ENCODE measurements at places on chromosomes 16 and 17.

- peak; percentile 59 for DNase-seq
These were observed 3.9 kb downstream of the RSAD1 start for GRCh38 chr17:50482516-50482915.

DNA sequence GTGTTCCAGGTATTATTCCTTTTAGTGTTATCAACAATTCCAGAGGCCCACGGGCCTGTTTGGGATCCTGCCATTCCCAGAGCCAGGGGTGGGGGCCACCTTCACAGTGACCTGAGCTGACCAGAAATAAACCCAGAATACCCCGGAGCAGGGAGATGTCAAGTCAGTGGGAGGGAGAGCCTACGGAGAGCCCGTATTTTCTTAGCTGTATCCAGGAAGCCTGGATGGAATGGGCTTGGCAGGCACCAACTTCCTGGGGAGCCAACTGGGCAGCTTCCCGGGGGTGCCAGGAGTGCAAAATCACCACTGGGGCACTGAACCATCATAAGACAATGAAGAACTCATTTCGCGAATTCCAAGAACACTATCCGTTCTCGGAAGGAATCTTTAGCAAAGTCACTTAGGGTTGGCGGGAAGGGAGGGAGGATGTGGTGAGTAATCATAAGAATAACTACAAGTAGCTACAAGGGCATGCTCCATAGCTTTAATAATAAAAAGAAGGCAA, 13.2 kb upstream of the MRTFB start:
- no peak for DNase-seq

DNA sequence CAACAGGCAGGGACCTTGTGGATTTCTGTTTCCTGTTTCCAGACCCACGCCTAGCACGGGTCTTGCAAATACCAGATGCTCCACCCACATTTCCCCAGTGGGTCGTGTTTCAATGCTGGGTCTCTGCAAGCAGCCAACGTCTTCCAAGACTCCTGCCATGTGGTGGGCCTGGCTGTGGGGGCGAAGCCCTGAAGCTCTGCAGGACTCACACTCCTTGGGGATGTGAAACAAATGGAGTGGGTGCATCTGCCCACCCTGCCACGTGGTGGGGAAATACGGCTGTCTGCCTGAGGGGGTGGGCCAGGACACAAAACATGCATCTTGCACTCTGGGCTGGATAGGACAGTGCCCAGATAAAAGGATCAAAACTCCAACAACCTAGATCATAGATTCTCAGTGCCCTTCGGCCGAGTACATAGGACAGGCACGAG, 32.6 kb downstream of the FA2H start:
- DNase-seq = no peak

GRCh38 chr17:75155191-75155601, 884 bp upstream of the JPT1 start:
- no peak for DNase-seq

DNA sequence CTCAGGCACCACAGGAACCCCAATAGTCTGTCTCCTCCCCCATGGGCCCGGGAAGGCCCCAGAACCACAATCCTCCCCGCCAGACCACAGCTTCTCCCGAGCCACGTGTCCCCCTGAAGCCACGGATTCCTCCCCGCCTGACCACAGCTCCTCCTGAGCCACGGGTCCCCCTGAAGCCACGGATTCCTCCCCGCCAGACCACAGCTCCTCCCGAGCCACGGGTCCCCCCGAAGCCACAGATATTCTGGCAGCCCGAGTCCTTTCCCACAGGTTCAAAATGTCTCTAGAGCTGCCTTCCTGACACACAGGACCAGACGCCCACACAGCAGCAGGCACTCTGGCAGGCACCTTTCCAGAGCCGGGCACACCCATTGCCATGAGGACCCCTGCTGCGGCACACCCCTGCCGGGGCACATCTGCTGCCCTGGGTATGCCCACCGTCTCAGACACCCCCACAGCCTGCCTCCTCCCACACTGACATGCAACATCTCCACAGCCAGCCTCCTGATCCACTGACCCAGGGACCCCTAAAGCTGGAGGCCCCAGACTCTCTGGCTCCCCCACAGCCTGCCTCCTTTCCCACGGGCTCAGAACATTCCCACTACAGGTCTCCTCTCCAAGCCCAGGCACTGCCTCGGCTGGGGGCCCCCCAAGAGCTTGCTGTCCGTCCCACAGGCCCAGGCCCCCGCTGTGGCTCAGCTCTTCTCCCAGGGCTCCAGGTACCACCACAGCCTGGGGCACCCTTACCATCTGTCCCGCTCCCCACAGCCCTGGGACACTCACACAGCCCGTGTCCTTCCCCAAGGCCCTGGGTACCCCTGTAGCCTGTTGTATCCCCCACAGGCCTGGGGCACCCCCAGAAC, 2.2 kb downstream of the KIAA0753 start:
- no peak for DNase-seq

DNA sequence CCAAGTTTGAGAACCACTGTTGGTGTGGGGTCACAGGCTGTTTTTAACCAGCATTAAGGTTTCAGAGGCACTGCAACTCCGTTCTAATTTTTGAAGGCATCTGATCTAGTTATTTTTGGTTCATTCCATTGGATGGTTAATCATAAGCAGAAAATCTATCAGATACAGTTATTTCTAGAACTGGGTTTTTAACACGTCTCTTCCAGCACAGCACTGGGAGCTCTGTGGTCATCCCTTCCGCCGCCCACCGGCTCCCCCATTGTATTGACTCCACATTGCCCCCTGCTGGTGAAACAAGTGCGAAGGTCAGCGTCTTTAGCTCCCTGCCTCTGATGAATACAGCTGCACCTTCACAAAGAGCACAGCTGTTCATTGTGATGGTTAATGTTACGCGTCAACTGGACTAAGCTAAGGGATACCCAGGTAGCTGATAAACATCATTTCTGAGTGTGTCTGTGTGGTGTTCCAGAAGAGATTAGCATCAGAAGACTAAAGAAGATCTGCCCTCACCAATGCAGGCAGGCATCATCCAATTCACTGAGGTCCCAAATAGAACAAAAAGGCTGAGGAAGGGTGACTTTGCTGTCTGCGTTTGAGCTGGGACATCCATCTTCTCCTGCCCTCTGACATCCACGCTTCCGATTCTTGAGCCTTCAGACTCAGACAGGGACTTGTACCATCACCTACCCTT, 8.5 kb downstream of the CCL18 start:
- DNase-seq = no peak
